ENCODE measurements at places on chromosomes 3 and 15.
A peak's percentile ranks its signal among the peaks of the same experiment; 100 is the strongest.

DNA sequence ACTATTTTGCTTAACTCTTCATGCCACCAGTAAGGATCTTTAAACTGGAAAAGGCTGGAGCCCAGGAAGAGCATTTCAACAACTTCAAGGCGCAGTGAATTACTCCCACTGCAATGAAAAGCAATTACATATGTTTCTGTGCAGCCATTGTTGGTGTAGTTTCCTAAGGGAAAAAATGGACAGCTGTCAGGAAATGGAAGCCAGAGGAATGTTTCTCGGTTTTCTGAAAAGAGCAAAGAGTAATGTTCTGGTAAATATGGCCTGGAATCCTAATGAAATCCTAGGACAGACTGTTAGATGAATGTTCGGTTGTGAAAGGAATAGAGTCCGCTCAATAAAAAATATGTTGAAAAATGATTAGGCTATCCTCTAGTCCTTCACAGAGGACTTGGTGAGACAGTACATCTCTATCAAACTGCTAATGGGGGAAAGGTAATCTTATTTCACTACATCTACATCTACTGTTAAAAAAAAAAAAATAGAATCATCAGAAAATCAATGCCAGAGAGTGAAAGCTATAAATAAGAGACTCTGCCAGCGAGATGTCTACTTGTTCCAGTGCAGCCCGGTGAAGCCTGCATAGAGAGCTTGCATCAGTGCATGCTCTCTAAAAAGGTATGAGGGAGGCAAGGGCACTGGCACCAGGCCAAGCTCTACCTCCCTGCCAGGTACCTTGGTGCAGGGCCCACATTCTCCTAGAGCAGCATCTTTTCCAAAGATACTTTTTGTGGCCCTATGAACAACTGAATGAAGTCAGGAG is 68.2 kb upstream of the TJP1 start:
- peak; percentile 17 for DNase-seq

DNA sequence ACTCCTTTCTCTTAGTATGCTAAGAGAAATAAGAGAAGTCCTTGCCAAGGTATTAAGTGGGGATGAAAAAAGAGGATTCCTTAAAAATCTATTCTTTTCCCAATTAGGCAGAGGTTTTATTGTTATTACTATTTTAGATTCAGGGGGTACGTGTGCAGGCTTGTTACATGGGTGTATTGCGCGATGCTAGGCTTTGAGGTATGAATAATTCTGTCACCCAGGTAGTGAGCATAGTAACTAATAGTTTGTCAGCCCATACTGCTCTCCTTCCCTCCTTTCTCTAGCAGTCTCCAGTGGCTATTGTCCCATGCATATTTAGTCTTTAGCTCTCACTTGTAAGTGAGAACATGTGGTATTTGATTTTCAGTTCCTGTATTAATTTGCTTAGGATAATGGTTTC is 83.9 kb downstream of the LEKR1 start:
- no peak for DNase-seq

- no peak for DNase-seq
Measured at GRCh38 chr3:59990915-59991314, 941.1 kb upstream of the CFAP20DC start.

DNA sequence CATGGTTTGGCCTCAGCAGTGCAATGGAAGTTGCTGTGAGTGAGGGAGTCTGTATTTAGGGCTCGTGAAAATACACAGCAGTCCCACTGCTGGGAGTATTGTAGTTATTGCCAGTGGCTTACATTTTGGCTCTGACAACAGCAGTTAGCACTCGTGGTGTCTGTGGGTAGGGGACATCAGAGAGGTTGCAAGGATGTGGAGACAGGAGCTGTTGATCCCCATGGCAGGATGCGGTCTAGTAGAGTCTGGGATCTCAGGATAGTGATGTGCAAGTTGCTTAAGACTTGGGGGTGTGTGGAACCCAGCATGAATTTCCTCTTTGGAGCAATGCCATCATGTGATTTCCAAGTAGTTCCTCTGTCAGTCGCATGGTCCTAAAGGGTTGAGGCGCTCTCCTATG is 59.9 kb downstream of the GALK2 start:
- DNase-seq = no peak
